NCI-H510A treated with DMSO at 0.1 percent for 48 hours (cell line): ENCODE measurements at places on chromosomes 6 and 20.
A peak's percentile ranks its signal among the peaks of the same experiment; 100 is the strongest.

- no peak for DNase-seq
Observed at GRCh38 chr20:3309226-3309625, 70.2 kb upstream of the SLC4A11 start.

DNA sequence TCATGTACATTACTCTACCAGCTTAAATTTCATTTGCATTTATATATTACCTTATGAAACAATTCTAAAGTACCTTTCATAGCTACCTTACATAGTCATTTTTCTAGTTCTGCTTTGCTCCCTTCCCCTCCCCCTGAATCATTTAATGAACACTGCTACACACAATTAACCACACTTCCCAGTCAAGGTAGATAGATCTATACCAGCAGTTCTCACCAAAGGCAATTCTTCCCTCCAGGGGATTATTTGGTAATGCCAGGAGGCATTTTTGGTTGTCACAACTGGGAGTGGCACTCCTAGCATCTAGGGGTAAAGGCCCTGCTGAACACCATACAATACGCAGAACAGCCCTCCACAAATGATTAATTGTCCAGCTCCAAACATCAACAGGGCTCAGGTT is 143.9 kb upstream of the SHLD1 start:
- DNase-seq: no peak

DNA sequence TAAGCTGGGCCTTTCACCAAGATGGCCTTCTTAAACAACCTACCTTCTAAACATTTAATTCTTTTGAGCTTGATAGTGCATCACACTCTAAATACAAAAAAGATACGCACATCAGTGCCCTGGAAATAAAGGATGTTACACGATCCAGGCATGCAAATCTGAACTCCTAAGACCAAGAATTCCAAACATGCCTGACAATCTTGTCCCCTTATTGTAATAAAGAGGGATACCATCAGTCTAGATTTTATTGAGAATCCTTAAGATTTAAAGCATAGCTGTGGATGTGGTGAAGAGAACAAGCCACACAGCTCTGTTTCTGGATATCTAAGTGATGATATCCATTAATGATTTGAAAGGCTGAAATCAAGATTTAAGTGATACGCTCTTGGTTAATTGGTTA is 13.0 kb downstream of the ZNF451 start:
- no peak for DNase-seq

DNA sequence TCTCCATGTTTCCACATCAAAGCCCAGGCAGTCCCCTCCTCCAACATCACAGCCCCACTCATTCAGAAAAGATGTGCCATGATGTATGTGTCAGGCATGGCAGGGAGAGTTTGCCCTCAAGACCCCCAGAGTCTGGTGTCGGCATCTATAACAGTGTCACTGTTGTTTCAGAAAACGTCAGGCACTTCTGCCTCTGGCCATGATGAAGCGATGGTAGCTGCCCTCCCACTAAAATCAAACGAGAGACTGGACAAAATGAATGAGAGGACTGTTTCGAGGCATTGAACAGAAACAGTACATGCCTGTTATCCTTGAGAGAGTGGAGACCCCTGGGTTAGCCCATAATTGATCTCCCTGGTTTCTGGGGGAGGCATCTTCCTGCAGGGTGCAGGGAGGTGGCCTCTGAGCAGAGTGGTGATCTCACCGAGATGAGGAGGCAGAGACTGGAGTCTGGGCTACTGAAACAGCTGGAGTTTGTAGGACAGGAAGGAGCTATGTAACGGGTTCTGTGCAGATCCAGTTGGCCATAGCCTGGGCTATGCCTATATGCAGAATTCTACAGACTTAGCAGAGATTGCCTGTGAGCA is 144.5 kb downstream of the SYCP2 start:
- no peak for DNase-seq

GRCh38 chr6:82066991-82067411 is 180.5 kb downstream of the IBTK start:
- DNase-seq: no peak

DNA sequence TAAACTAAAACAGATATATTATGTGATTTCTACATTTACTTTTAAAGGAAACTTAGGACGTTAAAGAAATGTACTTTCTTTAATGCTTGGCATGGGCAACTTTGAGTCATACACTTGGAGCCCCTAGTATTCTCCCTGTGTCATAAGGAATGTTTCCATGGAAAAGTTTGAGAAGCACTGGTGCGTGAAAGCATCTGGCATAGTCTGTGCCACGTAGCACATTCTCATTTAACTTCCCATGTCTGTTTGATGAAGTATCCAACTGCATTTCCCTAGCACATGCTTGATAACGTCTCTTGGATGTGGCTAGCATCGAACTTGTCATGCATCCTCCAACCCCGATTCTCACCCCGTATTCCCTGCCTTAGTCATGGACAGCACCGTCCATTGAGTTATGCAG is 172.0 kb downstream of the TBC1D7 start:
- DNase-seq: no peak

DNA sequence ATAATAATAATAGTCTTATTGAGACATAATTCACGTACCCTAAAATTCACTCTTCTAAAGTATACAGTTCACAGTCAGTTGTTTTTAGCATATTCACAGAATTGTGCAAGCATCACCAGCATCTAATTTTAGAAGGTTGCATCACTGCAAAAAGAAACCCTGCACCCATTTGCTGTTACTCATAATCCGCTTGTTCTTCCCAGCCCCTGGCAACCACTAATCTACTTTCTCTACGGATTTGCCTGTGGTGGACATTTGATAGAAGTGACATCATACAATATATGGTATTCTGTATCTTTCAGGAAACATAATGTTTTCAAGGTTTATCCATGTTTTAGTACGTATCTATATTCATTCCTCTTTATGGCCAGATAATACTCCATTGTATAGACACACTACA is 41.5 kb upstream of the FAM184A start:
- DNase-seq: no peak

DNA sequence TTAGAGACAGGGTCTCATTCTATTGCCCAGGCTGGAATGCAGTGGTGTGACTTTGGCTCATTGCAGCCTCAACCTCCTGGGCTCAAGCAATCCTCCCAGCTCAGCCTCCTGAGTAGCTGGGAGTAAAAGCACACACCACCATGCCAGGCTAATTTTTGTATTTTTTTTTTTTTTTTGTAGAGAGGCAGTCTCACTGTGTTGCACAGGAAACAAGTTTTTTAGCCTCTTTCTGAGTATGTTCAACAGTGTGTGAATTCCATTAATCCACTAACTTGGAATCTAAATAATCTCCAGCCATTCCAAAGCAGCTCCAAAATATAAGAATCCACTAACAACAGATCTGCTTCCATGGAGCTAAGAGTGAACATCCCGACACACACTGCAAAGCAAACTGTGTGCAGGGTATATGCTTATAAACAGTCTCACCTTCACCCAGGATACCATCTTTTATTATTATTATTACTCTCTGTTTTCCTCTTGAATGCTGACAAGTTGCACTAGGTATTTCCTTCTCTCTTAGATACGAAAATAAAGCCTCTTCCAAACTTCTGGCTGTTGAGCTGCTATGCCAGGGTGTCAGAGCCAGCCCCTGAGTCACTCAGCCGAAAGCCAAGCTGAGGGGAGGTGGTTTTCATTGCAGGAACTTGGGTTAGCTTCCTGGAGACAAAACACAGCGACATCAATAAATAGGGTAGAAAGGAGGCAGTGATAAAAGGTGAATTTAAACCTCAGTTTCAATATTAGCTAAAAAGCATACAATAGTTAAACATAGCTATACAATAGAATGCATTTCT is 264.9 kb downstream of the HIVEP2 start:
- no peak for DNase-seq

GRCh38 chr6:134061440-134061839 is 9.0 kb upstream of the SLC2A12 start:
- no peak for DNase-seq

GRCh38 chr6:31175971-31176370 is 5.5 kb upstream of the POU5F1 start:
- no peak for DNase-seq

DNA sequence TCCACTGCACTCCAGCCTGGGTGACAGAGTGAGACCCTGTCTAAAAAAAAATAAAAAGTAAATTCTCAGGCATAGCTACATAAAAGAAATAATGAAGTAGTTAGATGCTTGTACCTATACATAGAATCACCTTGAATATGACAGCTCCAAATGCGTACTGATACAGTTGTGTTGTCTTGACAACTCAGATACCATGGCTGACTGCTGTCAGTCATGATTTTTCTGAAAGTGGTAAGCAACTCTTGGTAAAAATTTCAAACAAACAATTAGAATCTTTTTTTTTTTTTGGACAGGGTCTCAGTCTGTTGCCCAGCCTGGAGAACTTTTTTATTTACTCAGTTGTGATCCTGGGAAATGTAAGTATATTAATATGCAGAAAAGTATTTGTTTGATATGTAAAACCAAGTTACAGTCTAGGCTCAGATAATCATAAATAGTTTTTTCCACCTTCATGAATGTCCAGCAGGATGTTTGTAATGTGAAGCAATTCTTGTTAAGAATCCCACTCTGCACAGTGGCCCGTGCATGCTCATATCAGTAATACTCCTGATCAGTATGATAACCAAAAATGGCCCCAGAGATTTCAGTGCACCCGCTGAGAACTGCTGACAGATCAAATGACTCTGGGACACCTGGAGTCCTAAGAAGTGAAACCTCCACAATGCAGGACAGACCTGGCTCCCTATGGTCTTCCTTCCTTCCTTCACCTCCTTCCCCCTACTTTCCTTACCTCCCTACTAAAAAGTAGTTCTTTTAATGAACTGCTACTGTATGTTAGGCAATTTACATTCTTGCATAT is 14.0 kb upstream of the MAPK13 start:
- DNase-seq: no peak

DNA sequence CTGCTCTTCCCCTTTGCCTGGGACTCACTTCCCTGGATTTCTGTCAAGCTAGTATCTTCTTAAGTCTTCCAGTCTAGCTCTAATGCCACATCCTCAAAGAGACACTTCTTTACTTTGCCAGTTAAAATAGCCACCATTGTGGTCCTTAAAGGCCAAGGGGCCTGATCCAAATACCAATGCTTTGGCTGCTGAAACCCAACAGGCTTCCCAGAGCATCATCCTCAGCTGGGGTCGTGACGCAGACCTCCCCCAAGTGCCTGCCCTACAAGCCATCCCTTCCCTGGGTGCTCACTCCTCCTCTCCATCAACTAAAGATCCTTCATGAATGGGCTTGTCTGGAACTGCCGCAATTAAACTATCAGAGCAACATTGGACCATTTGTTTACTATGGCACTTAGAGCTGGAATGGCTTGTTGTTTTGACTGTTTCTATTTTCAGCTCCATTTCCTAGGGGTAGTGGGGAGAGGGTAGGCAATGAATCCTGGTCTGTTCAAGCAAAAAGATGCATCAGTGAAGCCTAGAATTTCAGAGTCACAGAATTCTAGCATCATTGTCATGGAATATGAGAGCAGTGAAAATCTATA is 79.6 kb upstream of the SIRPA start:
- no peak for DNase-seq

- DNase-seq: no peak
Observed at GRCh38 chr6:148203281-148203925, 139.2 kb upstream of the SASH1 start.

DNA sequence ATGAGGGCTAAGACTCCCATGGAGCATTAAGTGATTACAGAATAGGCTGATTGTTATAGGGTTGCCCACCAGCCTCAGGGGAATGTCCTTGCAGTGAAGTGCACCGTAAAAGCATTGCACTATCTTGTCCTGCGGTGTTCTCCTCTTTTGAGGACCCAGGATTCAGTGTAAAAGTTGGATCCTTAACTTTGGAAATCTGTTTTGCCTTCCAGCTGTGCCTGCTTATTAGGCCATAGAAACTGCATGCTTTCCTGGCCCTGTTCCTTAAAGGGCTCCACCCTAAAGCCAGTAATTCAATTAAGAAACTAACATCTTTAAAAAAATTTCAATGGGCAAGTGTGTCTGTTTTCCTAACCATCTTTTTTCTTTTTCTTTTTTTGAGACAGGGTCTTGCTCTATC is 25.4 kb upstream of the NOTCH4 start:
- DNase-seq: no peak

GRCh38 chr6:38179300-38179699 is 359.8 kb downstream of the ZFAND3 start:
- peak; percentile 18 for DNase-seq

DNA sequence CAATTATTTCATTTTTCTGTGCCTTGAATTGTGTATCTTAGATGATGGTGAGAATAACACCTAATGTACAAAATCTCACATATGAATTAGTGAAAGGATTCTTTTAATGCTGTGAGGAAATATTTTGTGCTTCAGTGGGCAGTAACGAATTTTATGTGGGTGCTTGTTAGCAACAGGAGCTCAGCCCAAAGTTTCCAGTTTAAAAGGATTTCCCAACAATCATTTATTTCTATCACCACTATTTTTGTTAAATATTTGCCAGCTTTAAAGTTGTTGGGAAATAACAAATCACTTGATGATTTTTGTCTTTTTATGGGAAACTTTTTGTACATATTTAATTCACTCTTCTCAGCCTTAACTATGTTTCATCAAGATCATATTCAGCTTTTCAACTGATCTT is 111.8 kb downstream of the QKI start:
- DNase-seq: no peak
